ENCODE measurements at places on chromosomes 2 and 18.

DNA sequence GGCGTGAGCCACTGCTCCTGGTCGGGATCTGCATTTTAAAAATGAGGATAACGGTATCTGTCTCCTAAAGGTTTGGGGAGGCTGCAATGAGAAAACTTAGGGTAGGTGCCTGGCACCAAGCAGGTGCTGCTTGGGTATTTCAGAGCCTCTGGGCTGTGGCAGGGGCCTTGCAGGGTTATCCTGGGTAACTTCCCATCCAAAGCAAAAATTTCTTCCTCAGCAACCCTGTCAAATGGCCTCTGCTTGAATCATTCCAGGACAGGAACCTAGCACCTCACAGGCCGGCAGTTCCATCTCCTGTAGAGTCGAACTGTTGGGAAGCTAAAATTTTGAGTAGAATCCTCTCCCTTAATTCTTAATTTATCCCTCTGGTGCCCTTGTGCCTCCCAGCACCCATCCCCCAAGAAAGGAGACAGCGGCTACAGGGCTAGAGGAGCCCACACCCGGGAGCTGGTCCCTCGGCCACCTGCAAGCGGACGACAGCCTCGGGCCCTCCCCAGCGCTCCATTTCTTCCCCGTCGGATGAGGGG is 868 bp downstream of the CGREF1 start:
- no peak for DNase-seq

DNA sequence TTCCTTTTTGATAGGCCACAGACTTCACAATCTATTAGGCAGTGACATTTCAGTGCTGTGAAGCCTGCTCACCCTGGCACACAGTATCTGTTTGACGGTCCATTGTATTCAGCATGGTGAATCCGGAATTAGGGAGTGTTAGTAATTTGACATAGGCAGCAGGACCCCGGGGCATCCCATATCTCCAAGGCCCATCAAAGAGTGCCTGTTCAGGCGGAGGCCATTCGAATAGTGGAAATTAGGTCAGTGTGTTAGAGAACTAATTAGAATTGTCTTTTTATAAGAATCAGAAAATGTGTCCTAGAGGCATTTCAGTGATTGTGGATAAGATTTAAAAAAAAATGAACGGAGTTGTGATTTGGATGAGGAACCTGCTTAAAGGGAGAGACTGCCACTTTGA is 818.8 kb upstream of the SOX11 start:
- DNase-seq: no peak

DNA sequence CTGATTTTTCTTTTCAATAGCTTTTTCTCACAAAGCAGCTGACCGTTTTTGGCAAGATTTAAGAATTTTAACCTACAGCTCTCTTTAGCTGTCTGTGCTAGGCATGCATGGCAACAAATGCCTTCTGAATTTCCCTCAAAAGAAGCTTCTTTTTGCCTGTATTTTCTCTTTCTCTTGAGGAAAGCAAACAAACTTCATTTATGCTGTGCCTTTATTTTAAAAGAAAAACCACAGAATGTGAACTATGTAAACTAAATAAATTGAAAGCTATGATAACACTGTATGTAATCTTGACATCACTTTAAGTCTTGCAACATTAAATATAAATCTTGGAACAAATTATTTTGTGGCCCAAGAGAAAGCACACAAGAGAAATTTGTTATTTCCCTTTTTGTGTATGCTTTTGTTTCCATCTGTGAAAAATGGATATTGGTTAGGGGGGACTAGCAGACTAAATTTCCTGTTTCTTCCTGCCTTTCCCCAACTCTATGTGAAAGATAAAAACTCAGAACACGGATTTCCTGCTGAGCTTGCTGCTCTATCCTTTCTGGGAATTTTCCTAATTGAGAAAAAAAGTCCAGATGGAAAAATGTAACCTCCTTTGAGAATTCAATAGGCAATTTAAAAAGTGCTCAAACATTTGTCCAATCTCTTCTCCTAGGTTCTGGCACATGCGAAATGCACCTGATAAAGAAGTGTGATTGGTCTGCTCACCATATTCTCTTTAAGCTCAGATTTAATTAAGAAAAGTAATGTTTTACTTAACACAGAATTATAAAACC is 20.9 kb upstream of the TFPI start:
- no peak for DNase-seq

- DNase-seq: no peak
These were observed 642.6 kb downstream of the RNF144A start for GRCh38 chr2:7559791-7560190.
